Vagina (tissue), 2 donors: ENCODE measurements at places on chromosomes 6 and 20. TPM values are rescaled to one million over a fixed set of nuclear protein-coding genes. Genes with fewer than 3 reads are reported as not detected.

- DNase-seq = no peak
Measured at GRCh38 chr6:132708771-132709170, 5.1 kb downstream of the VNN1 start.

GRCh38 chr6:130666786-130667185 lies 160.4 kb upstream of the SMLR1 start:
- no peak for DNase-seq

- DNase-seq = no peak
Measured at GRCh38 chr6:3771407-3772011, 20.0 kb upstream of the PXDC1 start.

NOX3 gene
- not detected for total RNA-seq

DNA sequence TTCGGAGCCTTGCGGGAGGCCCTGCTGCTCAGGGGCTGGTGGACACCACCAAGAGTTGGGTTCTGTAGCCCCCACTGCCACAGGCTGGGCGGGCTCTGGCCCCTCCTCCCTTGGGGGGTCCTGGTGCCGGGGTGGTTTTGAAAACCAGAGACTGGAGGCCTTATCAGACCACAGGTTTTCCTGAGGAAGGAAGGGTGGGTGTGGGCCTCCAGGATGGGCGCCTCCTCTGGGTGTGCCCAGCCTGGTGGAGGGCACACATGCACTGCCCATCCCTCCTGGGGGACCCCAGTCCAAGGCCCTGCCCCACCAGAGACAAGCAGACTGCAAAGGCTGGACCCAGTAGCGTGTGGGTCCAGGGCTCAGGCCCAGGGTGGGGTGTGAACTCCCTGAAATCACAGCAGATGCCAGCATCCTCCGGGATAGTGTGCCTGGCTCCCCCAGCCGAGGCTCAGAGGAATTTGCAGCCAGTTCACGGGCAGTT lies 13.5 kb upstream of the ZBTB46 start:
- no peak for DNase-seq

PRL gene
- total RNA-seq = not detected

MLN gene
- total RNA-seq = not detected

DNA sequence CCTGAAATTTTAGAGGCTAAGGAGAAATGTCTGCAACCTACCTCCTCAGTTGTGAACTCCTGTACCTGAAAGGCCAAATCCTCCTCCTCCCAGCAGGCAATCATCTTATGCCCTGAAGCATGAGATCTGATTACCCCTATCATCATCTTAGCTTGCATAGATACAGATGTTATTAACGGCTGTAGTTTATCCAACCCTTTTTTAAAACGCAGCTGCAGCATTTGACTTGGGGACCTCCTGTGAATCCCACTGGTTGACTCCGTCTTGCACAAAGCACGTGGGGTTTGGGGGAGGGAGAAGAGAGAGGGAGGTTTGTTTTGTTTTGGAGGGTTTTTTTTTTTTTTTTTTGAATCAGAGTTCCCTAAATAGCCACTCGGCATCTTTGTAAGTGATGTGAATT lies 5.8 kb upstream of the NR2E1 start:
- no peak for DNase-seq

DNA sequence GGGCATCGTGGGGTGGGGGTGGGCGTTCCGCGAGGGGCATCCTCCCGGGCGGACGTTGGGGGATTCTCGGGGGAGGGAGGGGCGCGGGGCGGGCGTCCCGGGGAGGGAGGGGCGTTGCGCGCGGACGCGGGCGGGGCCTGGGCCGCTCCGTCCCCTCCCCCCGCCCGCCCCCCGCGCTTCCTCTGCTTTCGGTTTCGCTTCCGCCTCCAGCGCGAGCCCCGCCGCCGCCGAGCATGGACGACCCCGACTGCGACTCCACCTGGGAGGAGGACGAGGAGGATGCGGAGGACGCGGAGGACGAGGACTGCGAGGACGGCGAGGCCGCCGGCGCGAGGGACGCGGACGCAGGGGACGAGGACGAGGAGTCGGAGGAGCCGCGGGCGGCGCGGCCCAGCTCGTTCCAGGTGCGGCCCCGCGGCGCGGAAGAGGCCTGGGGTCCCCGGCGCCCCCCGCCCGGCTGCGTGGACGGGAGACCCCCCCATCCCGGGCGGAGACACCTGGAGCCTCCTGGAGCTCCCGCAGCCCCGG lies at the start of gene OGFR:
OGFR (plus strand) TSS at position 209 of the 528 bp plus-strand sequence; CDS start at position 234, 25 bp downstream.
- no peak for DNase-seq

GRCh38 chr6:150641398-150642139 lies 41.9 kb downstream of the PLEKHG1 start:
- DNase-seq = no peak

GRCh38 chr6:68144667-68145066 lies 490.4 kb upstream of the ADGRB3 start:
- no peak for DNase-seq

ANKEF1 gene
- 4.2 TPM for total RNA-seq

TULP1 gene
- not detected for total RNA-seq

GZF1 gene
- 20.9 TPM for total RNA-seq

- no peak for DNase-seq
Measured at GRCh38 chr6:167708501-167709094, 118.1 kb upstream of the AFDN start.
